ENCODE measurements at places on chromosomes 7 and 10. TPM values are rescaled to one million over a fixed set of nuclear protein-coding genes. Genes with fewer than 3 reads are reported as not detected.

PDK4 gene
- total RNA-seq, result not detected

CLEC5A gene
- total RNA-seq, result not detected

CBX3 gene
- total RNA-seq, result 111 TPM

ANXA8 gene
- total RNA-seq, result not detected

PAPOLB gene
- total RNA-seq, result not detected

CCL24 gene
- not detected for total RNA-seq

TFPI2 gene
- not detected for total RNA-seq

OLAH gene
- not detected for total RNA-seq

PRKCQ gene
- total RNA-seq, result not detected

NAT16 gene
- not detected for total RNA-seq

HNRNPA2B1 gene
- total RNA-seq, result 197 TPM
